ENCODE measurements at places on chromosomes 3 and 15. TPM values are rescaled to one million over a fixed set of nuclear protein-coding genes. Genes with fewer than 3 reads are reported as not detected.

GRCh38 chr3:33186524-33187367 is 31.9 kb downstream of the SUSD5 start:
- DNase-seq: no peak

- peak; percentile 45 for DNase-seq
These were observed 271.8 kb downstream of the ZIC1 start for GRCh38 chr3:147680837-147681483.

DNA sequence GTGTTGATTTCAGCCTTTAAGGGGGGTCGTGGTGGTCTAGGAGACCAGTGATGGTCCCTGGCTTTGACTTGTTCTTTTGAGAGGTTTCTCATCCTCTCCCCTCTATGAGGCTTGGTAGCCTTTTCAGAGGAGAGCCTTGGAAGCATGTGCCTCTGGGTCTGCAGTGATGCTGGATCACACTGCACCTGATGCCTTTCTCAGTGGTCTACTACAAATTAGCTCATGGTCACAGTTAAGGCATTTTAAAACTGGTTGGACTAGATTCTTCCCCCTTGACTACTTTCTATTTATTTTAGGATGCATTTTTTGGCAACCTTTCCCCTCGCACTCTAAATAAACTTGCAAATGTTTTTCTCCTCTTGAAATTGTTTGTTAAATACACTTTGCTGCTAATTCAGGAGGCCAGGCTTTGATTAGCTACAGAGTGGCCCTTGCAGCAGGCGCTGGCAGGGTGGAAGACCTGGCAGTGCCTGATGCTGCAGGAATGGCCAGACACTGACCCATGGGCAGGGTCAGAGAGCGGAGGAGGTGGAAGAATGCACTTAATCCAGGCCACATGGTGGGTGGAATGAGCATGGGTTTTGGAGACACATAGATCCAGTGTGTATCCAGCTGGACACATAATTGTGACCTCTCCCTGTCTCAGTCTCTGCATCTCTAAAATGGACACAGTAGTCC is 318.8 kb upstream of the CTDSPL start:
- DNase-seq: no peak

STXBP5L gene
- total RNA-seq: not detected

BTLA gene
- total RNA-seq: not detected

GRCh38 chr15:78684657-78685056 is 43.6 kb upstream of the CHRNB4 start:
- no peak for DNase-seq

IL17RD gene
- total RNA-seq: 0.52 TPM

DNA sequence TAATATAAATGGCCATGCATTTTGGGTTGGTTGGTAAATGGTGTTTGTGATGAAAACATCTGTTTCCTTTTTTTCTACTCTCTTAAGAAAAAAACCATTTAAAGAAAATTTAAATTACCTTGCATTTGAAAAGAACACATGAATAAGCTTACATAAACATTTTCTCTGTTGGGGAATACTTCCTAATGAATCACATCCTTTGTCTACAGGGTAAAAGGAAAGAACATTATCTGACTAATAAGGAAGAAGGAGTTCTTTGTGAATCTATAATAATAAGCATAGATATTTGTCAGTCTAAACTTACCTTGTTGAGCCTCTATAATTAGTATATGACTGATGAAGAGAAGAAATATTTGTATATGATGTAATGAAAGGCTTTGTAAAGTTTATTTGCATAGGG is 254.1 kb upstream of the ZNF717 start:
- no peak for DNase-seq

GRCh38 chr3:99472385-99472784 is 166.0 kb upstream of the COL8A1 start:
- peak; percentile 18 for DNase-seq

ZNF80 gene
- not detected for total RNA-seq

- DNase-seq: no peak
These were observed 603 bp downstream of the PLEKHO2 start for GRCh38 chr15:64842096-64842939.

- no peak for DNase-seq
These were observed 106.5 kb upstream of the GALNT15 start for GRCh38 chr3:16067837-16068471.

- no peak for DNase-seq
These were observed 166.9 kb downstream of the IGF1R start for GRCh38 chr15:98815207-98815606.

- peak; percentile 29 for DNase-seq
These were observed 99.5 kb upstream of the FAM98B start for GRCh38 chr15:38354315-38354929.

DNA sequence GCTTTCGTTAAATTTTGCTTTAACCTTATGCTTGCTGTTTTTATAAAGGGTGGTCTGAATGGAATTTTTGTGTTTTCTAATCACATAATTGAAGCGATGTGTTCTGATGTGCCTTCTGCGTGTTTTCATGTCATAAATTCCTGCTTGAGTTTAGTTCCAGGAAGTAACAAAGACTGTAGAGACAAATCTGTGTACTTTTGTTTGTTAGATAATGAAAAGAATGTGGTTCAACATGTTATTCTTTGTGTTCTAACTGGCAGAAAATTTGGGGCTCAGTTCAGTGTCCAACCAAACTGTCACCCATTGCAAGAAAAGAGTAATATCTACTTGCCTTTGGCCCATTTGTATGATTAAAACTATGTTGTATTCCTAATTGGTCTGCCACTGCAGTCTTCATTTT is 324.0 kb downstream of the DIPK2A start:
- no peak for DNase-seq

- DNase-seq: no peak
These were observed 109.4 kb upstream of the SMAD3 start for GRCh38 chr15:66955871-66956585.

TUSC7 gene
- not detected for total RNA-seq
